Panc1 (cell line): ENCODE measurements at places on chromosomes 4 and X.

DNA sequence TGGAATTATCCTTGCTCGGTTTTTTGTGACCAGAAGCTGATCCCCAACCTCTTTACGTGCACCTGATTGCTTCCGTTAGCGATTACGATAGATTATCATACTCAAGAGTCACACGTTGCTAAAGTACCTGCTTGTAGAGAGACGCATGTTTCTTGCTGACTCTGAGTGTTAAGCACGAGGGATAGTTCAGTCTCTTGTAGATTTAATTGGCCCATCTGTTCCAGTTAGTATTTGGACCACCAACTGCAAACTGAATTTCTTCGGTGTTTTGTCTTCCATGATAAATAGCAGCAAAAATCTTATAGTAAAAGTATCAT, 516 bp upstream of the COX18 start:
- no peak for DNase-seq

GRCh38 chr4:47195706-47196105, 164.3 kb downstream of the GABRB1 start:
- no peak for DNase-seq

- DNase-seq: no peak
Observed at GRCh38 chrX:118437283-118437682, 58.3 kb upstream of the DOCK11 start.

DNA sequence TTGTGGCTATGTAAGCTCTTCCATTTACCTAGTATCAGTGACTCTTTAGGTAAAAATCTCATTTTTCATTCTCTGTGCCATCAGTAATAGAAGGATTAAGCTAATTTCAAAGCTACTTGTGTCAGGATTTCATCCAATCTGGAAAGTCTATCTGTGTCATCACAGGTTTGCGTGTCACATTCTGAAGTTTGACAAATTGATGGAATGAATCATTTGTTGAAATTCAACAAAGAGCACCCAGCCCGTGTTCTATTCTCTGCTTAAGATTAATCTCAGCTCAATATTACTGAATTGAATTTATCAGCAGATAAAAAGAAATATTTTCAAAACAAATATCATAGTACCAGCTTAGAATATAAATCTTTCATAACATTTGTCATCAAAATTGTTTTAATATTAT, 35.8 kb downstream of the LANCL3 start:
- DNase-seq: no peak

DNA sequence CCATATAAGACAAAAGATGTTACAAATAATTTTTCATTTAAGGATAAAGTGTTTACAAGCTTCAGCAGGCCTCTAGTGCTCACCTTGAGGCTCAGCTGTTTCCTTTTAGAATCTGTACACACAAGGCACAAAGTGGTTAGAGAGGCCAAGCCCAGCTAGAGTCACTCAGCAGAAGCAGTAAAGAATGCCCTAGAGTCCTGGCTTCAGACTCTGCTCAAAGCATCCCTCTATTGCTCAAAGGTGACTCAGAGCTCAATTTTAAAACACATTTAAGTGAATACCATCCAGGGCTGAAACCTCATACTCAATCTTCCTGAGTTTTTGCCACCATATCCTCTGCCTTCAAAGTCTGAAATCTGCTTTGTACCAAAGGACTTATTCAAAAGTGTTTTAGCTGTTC, 22.6 kb upstream of the PHF8 start:
- no peak for DNase-seq

GRCh38 chr4:8347660-8348059, 78.1 kb downstream of the HTRA3 start:
- DNase-seq: no peak

- DNase-seq: no peak
Observed at GRCh38 chrX:53227224-53227765, 2.3 kb upstream of the KDM5C start.

DNA sequence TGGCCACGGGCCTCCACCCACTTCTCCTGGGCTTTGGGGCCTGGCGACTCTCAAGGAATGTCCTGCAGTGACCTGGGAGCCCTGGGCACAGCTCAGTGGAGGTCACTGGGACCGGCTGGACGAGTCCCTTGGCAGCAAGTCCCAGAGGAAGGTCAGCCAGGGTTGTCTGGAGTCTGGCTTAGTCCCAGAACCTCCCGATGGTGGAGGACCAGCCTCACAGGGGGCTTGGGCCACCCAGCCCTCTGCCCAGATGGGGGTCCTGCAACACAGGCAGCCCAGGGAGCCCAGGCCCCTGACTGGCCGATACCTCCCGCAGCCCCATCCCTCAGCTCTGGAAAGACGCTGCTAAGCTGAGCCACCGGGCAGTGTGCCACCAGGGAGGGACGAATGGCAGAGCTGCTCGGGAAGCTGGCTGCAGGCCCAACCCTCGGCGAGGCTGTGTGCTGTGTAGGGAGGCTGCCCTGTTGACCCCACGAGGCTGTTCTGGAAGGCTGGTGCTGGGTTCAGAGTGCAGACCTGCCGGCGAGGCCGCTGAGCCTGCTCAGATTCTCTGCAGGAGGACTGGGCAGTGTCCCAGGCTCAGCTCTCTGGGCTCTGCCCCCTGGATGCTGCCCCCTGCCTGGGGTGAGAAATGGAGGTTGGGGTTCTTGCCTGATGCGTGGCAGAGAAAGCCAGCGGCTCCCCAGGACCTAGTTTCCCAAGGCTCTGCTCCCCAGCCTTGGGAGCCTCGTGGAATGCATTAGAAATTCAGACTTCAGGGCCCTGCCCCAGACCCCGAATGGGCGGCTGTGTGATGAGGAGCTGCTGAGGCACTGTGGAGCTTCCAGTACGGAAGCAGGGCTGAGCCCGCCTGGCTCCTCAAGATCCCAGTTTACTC, 61.7 kb downstream of the ADRA2C start:
- no peak for DNase-seq

- DNase-seq: no peak
Observed at GRCh38 chr4:1084796-1085403, 28.5 kb downstream of the RNF212 start.

DNA sequence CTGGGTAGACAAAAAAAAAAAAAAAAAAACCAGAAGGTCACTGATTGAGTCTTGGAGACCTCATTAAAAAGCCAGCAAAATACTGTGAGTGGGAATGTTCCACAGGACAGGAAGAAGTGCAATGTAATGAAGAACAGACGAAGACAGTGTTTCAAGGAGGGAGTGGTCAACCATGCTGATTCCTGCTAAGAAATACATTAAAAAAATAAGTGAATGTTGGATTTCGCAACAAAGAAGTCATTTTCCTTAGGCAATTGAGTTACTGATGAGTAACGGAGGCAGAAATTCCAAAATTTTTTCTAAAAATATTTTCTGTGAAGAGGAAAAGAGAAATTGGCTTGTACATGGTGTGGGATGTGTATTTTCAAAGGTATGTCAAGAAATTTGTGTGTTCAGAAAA, 94.3 kb upstream of the FAM47B start:
- no peak for DNase-seq

- DNase-seq: no peak
Observed at GRCh38 chr4:128715616-128716015, 93.9 kb upstream of the JADE1 start.

GRCh38 chr4:17709763-17710068, 71.7 kb downstream of the FAM184B start:
- no peak for DNase-seq

DNA sequence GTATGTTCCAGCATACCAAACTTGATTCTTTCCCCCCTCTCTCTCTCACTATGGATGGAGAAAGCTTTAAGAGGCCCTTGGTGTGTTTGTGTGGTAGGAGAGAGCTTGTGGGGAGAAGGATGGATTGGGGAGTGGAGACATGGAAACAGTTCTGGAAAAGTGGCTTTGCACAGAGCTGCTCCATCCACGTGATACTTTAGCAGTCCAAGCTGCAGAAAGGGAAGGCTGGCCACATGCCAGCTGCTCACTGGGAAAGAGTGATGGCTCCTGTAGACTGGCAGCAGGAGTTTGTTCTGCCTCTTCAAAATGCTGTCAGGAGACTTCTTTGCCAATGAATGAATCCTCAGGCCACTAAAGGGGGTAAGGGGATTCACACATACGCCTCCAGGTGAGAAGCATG, 21.7 kb upstream of the SEC24B start:
- no peak for DNase-seq

DNA sequence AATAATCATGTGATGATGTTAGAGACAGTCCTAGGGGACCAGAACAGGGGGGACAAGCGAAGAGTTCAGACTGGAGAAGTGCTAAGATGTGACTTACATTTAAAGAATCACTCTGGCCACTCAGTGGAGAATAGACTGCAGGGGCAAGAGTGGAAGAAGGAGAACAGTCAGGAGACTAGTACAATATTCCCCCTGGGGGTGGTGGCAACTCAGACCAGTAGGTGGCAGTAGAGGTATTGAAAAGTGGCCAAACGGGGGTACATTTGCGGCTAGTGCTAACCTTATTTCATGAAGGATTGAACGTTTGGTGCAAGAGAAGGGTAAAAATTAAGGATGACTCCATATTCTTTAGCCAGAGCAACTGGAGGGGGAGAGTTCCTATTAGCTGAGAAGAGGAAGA, 2.7 kb upstream of the BMX start:
- DNase-seq: peak; percentile 24

GRCh38 chr4:158949099-158949498, 153.8 kb upstream of the RAPGEF2 start:
- peak; percentile 5 for DNase-seq

DNA sequence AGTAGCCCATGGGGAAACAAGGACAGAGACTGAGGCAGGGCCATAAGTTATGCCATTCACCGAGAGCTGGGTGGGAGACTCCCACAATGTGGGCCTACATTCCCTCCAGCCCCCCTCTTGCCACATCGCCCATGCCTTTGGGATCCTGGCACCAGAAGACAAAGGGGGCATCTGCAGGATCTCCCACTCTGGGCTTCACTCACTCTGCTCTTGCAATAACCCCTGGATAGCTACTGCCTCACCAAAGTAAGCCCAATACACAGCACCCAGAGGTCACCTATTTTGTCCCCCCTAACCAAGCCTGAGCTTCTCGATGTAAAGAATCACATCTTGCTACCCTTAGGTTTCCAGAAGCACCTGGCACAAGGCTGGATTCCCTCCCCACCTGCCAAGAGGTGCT, 741 bp upstream of the RTL5 start:
- no peak for DNase-seq
